Tibial nerve (tissue), 4 donors: ENCODE measurements at places on chromosomes 4 and X.

DNA sequence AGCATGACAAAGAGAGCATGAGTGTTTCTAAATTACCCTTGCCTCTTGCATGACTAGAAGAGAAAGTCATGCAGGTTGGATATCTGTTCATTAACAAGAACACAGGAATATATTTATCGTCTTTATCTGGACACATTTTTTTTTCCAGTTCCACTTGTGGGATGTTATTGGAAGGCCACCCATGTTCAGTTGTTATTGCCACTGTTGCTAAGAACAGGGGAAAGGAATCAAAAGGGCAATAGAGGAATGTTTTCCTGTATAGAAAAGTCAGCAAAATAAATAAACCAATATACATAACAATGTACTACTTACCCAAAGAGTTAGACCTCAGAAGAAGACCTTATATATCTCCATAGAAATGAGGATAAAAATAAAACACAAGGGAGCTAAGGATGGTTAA lies 270.1 kb downstream of the QDPR start:
- DNase-seq, result no peak

GRCh38 chr4:136864604-136865185 lies 667.6 kb downstream of the PCDH18 start:
- DNase-seq, result no peak

- no peak for DNase-seq
Measured at GRCh38 chrX:156004256-156004655, 6.8 kb downstream of the IL9R start.

DNA sequence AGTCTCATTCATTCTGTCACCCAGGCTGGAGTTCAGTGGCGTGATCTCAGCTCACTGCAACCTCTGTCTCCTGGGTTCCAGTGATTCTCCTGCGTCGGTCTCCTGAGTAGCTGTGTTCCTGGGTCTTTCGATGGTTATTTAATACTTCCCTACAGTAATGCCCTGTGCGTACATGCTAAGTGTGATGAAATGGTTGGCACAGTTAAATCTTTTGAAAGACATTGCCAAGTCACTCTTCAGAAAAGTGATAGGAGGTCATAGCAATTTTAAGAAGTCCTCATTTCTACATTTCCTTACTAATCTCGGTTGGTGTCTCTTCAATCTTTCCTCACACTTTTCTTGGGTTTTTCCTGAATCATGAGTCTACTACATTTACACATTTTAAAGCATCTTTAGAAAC lies 14.4 kb downstream of the HTT-AS start:
- no peak for DNase-seq

GRCh38 chr4:38979081-38979480 lies 53.1 kb downstream of the TMEM156 start:
- DNase-seq, result no peak

- no peak for DNase-seq
Measured at GRCh38 chrX:24842486-24842885, 148.8 kb downstream of the POLA1 start.

GRCh38 chr4:121989715-121990114 lies 37.9 kb upstream of the TRPC3 start:
- DNase-seq, result no peak

- DNase-seq, result peak; percentile 13
Measured at GRCh38 chrX:132488819-132489577, at the start of gene MBNL3. TSS of gene MBNL3 (minus strand) at chrX:132489038. CDS start at chrX:132439611, 49,427 bp downstream.

DNA sequence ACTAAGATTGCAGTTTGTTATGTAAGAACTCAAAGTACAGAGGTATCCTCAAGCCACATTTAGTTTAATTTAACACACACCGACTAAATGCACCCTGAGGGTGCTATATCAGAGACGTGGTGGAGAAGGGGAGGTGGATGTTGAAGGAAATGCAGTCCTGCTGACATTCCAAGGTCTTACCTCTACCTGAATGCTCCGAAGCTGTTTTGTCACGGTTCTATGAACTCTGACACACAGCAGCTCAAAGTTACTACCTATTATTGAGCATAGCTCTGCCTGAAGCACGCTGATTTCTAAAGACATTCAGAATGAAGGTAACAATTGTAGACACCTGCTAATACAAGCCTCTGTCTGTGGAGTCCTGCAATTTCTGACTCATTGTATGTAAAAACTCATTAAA lies 6.7 kb downstream of the CC2D2A start:
- DNase-seq, result no peak

DNA sequence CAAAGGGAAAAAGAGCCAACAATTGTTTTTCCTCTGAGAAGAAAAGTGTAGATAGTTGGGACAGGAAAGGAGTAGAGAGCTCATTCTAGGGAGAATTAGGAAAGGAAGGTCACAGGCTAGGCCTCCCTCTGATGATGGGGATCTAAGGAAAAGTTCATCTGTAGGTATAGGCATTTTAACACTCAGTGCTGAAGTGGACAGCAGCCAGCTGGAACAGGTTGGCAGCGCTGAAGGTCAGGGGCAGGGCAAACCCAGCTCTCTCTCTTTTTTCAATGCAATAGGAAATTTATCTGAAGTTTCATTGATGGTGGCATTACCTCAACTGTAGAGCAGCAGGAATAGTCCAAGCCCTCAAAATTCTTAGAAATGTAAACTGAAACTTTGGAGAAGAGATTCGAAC lies 98.5 kb upstream of the ETNPPL start:
- DNase-seq, result no peak

- DNase-seq, result no peak
Measured at GRCh38 chr4:4808086-4808485, 51.4 kb upstream of the MSX1 start.

DNA sequence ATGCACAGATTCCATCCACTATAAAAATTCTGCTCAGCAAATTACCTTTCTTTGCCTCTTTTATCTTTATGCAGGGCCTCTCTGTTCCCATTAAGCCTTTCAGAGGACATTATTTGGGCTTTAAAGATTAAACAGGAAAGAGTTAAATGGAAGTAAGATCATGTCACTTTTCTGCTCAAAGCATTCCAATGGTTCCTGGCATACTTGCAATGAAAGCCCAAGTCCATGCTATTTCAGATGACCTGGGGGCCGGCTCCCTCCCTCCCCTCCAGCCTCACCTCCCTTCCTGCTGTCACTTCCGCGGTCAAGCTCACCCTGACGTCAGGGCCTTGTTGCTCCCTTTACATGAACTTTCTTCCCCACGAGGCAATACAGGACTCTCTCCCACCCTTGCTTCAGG lies 125.5 kb downstream of the C4orf51 start:
- no peak for DNase-seq

GRCh38 chr4:113248320-113248719 lies 198.9 kb downstream of the ANK2 start:
- DNase-seq, result no peak

DNA sequence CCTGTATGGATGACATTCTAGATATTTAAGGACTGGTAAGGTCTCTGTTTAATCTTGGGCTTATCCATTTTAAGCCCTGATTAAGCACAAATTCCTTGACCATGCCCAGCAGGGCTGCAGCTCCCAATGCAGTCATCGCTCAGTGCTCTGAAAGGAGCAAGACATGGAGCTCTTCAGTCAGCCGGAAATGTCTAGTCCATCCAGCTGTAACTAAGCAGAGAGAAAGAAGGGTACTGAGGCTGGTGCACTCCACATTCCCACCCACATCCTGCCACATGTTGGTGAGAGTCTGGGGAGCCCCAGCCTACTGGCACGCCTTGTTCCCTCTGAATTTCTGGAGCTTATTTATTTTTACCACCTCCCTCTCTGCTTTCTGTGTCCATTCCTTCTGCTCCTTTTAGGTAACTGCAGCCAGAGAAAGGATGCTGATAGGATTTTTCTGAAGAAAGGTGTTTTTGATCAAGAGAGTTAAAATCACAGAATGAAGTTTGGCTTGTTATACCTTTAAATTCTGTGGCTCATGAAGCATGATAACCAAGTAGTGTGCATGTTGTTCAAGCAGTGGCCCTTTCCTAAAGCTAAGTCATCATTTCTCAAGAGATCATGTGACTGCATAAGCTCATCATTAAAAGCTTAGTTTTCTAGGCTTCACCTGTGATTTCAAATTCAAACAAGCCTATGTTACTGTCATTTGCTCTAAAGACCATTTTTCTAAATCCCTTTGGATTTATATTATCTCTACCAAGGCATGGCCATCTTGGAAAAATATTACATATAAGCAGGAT lies 74.0 kb downstream of the GALNT7 start:
- DNase-seq, result no peak

DNA sequence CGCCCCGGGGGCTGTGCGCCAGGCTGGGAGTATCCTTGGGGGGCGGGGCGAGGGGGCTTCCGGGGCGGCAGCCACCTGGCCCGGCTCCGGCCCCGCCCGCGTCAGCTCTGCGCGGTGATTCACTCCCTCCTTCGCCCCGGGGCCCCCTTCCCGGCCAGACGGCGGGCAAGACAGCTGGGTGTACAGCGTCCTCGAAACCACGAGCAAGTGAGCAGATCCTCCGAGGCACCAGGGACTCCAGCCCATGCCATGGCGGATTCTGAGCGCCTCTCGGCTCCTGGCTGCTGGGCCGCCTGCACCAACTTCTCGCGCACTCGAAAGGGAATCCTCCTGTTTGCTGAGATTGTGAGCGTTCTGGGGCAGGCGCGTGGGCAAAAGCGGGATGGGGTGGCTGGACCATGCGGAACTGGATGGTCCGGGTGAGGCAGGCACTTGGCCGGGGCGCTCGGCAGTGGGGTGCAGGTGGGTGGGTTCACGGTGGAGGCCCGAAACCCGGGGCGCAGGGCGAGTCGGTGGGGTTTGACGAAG lies at the start of gene PLP2:
Gene PLP2, plus strand, starts transcription at position 147 of the 528 bp plus-strand sequence. Its CDS starts 103 bp downstream, at position 250.
- DNase-seq, result no peak

GRCh38 chr4:67894659-67895058 lies 10.9 kb upstream of the TMPRSS11D start:
- no peak for DNase-seq

GRCh38 chr4:17030543-17030942 lies 132.1 kb upstream of the LDB2 start:
- no peak for DNase-seq

DNA sequence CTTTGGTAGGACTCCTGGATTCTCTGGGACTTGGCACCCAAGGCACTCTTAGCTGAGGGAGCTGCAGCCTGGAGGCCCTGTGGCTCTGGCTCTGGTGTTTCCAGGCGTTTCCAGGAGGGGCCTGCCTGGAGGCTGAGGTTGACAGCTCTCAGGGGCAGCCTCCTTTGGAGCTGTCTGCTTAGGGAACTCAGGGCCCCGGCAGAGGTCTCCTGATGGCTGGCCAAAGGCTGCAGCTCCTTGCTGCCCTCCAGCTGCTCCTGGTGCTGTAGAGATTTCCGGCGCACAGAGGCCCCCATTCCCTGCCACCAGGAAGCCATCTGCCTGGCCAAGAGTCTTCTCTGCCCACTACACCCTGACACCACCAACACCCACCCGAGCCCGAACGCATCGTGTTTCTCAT lies 25.3 kb upstream of the ARHGEF38 start:
- DNase-seq, result no peak
